ENCODE measurements at places on chromosomes 6 and 20.

DNA sequence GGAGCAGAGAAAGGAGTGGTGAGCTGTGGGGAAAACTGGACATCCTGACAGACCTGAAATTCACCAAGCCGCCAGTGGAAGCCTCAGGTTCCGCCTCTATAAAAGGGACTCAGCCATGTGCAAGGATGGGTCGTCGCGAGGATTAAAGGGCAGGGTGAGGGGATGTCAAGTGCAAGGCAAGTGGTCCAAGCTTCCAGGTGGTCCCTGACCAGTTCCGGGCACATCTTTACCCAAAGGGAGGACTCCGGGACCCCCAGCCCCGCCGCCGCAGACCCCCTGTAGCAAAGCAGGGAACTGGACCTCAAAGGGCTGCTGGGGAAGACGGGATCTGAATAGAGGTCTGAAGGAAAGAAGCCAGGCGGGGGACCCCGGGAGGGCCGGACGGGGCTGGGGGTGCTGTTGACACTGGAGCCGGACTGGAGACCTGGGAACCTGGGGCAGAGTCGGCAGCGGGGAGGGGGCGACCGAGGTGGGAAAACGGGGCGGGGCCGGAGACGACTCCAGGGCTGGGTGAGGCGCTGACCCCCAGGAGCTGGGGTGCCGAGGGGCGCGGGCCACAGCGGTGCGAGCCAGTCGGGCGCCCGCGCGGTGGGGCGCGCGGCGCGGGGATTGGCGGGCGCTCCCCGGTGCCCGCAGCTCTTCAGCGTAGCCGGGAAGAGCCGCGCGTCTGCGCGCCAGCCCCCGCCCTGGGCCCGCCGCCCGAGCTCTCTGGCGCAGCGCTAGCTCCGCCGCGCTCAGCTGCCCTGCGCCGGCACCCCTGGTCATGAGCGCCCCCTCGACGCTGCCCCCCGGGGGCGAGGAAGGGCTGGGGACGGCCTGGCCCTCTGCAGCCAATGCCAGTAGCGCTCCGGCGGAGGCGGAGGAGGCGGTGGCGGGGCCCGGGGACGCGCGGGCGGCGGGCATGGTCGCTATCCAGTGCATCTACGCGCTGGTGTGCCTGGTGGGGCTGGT is at the start of gene SSTR4:
Gene SSTR4 (plus strand): TSS at position 592 of the 951 bp plus-strand sequence. CDS start 172 bp downstream, at position 764.
- DNase-seq = no peak

- DNase-seq = no peak
Observed at GRCh38 chr20:39853636-39854035, 835.4 kb downstream of the MAFB start.

DNA sequence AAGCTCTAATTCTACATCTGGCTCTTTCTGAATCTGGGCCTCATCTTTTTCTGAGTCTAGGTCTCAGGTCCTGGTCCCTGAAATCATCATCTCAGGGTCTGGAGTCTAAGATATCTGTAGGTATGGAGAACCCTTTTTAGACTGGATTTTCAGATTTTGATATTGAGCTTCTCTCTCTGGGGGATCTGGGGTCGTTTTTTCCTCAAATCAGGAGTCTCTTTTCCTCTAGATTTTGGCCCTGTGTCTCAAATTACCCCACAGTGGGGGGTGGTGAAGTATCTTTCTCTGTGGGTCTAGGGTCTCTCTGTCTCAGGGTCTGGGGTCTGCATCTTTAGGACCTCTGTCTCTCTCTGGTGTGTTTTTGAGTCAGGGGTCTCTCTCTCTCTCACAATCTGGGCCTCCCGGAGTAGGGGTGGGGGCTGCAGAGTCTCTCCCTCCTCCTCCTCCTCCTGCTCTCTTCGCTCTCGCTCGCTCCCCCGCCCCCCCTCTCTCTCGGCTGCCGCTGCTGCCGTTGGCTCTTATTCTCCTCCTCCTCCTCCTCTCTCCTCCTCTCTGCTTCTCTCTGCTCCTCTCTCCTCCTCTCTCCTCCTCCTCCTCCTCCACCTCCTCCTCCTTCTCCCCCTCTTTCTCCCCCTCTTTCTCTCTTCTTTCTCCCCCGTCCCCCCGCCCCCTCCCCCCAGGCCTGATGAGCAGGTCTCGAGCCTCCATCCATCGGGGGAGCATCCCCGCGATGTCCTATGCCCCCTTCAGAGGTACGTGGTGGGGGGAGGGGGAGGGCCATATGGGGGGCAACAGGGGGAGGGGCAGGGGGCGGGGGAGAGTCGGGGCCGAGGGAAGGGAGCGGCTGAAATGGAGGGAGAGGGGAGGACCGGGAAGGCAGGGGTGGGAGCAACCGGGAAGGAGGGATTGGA is at the start of gene SYNGAP1:
Gene SYNGAP1 (plus strand): TSS at position 486 of the 911 bp plus-strand sequence. CDS start 200 bp downstream, at position 686.
- DNase-seq = no peak

- DNase-seq = no peak
Observed at GRCh38 chr6:145798530-145798929, 16.1 kb downstream of the FBXO30 start.

GRCh38 chr20:53901064-53901463 is 169.3 kb downstream of the BCAS1 start:
- DNase-seq = no peak

DNA sequence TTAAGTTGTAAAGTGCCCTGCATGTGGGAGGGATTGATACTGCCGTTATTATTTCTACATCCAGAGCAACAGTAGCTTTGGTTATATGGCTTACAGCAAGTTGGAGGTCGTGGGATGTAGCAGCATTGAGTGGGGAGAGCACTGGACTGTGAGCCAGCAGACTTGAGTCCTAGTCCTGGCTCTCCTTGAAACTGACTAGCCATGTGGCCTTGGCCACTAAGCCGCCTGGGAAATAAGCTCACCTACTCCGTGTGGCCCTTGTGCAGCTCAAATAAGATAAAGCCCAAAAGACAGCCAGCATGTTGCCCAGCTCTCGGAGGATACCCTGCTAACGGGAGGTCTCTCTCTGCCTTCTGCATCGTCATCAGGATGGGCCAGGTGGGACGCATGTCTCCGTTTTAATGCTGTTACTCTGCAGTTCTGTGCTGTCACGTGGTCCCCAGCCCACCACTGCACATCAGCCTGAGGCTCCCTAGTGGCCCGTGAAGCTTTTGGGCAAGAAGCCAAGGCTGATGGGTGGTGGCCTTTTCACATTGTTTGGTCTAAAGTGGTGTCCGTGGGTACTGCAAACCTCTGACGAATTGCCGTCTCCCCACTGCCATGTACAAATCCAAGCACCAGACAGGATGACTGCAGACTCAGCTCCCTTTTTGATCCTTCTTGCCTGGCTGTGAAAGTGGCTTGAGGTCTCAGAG is 7.9 kb downstream of the EPB41L1 start:
- DNase-seq = no peak

- no peak for DNase-seq
Observed at GRCh38 chr20:40713508-40713907, 24.5 kb upstream of the MAFB start.

GRCh38 chr6:154800338-154800737 is 67.1 kb downstream of the SCAF8 start:
- no peak for DNase-seq

DNA sequence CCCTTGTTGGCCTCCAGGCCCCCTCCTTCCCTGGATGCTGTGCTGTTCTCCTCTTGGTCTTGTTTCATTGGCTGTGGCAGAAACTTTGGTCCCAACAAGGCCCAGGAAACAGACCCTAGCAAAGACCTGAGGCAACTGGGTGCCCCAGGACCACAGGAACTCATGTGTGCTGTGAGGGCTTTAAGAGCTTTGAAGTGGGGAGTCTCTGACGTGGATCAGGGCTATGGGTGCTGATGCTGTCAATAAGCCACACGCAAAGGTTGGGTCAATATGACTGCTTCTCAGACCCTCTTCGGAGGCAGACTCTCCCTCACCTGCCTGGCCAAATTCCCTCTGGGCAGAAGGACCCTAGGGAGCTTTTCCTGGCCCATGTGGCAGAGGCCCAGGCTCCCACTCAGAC is 91.5 kb upstream of the MLN start:
- no peak for DNase-seq

DNA sequence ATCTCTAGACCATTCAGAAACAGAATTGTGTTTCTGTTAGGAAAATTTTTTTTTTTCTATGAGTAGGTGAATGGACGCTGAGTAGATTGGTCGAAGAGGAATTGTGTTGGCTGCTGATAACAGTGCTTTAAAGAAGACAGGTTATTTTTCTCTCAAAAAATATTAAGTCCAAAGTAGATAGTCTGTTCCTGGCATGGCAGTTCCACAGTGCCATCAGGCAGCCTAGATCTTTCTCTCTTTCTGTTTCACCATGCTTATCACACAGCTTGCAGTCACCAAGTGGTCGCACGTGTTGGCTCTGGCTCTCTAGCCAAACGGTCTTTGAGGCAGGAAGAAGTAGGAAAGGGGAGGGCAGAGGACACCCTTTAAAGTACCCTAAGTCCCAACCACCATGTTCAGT is 22.4 kb upstream of the SERINC3 start:
- no peak for DNase-seq

DNA sequence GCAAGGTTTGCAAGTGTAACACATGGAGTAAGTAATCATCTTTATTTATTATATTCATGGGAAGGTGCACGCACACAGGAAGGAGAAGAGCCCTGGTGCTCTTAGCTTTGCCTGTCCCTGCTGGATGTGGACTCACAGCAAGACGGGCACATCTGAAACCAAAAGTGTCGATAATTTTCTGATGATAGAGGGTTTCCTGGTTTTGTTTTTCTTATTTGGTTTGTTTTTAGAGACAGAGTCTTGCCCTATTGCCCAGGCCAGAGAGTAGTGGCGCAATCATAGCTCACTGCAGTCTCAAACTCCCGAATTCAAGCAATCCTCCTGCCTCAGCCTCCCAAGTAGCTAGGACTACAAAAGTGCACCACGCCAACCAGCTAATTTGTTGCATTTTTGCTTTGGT is 7.8 kb upstream of the KHDC1L start:
- no peak for DNase-seq

GRCh38 chr6:126148853-126149252 is 162.5 kb downstream of the TRMT11 start:
- DNase-seq = no peak

- no peak for DNase-seq
Observed at GRCh38 chr6:165511807-165512206, 151.2 kb downstream of the PDE10A start.

- no peak for DNase-seq
Observed at GRCh38 chr6:51025082-51025777, 206.6 kb downstream of the TFAP2B start.

- no peak for DNase-seq
Observed at GRCh38 chr6:106702046-106702445, 72.7 kb downstream of the QRSL1 start.

DNA sequence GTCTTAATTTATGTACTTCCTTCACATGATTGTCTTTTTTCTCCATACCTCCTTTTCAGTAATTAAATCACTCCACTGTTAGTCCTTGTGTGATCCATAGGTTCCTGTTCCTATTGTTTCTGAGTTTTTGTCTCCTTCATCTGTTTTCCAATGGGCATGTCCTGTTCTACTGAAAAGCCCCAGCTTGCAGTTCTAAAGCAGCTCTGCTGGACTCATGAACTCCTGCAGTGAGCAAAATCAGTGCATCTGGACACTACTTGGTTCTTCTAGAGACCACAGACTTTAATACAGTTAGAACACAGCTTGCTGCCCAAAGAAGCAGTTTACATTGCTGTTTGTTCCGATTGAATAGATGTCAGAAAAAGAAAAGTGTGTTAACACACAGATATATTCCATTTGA is 593.3 kb upstream of the HS3ST5 start:
- no peak for DNase-seq

DNA sequence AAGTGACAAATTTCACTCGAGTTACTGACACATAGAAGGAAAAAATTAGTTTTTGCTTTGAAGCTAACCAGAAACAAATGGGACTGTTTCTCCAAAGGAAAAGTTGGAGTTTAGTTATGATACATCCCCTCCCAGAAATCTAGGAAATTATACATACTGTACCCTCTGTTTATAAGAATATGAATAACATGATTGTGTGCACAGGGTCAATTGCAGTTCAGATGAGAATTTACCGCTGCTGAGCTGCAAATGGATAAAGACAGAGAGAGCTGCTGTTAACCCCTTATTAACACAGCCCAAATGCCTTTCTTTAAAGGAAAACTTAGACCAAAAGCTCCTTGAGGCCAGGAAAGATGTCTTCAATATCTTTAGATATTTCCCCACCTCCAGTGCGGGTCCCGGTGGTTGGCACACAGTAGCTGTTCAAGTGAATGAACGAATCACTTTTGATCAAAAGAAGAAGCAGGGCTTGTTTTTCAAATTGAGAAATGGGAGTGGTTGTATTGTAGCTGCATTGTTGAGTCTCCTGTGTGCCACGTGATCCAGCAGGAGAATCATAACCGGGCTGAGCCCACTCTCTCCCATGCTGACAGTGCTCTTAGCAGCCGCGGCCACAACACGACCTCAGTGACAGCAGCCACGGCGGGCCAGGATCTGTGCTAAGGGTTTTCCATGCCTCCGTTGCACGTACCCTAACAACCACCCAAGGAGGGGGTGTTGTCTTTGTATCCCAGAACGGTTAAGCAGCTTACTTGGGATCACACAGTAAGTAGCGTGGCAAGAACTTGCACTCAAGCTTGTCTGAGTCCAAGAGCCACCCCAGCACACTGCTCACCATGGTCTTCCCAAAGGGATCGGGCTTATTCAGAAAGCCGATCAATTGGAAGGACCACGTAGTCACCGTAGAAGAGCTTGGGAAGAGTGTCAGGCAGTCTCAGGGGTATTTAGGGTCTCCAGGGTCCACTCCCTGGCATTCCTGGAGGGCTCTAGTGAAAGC is 53.5 kb upstream of the BMP6 start:
- no peak for DNase-seq

DNA sequence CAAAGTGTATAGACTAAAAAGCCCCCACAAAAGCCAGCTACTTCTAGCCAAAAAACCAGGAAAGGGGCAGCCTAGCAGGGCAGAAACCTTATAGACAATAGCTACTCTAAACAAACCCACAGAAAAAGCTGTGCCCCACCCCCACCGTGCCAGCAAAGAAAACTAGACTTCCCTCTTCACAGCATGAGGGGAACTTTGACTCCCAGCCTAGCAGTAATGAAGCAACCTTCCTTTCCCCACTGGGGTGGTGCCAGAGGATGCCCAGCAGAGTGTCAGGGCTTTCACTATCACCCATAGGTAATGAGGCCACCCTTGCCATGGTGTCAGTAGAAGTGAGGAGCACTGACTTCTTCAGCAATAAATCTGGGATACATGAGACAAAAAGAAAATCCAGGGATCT is 99.0 kb upstream of the LGSN start:
- DNase-seq = no peak

DNA sequence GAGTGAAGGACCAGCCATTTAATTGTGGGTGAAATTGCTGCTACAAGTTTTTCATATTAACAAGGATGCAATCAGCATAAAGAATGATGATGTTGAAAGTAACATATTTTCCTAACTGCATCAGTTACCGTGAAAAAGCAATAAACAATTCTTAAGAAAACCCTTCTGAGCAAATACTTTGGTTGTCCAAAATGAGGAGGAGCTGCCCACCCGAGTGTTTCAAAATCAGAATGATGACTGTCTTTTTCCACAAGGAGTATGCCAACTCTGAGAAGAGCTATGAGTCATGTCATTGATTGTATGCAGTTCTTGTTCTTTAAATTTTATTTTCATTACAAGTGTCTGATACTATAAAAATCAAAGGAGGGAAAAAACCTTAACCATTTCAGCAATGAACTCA is 470.5 kb downstream of the COL12A1 start:
- DNase-seq = no peak

DNA sequence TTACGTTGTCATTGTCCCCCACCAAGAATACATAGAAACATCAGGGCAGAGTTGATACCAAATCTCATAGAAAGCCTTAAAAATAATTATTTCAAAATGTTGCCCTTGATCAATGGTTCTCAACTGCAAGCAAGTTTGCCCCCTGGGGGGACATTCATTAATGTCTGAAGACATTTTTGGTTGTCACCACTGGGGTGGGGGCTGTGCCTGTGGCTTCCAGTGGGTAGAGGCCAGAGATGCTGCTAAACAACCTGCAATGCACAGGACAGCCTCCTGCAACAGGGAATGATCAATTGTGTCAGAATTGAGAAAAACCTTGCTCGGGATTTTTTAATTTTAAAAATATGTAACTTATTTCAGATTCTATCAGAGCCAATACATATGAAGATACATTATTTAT is 130.6 kb upstream of the DOK5 start:
- DNase-seq = no peak
